Epithelial cell of umbilical artery (primary cell): ENCODE measurements at places on chromosomes 13 and 19. TPM values are rescaled to one million over a fixed set of nuclear protein-coding genes. Genes with fewer than 3 reads are reported as not detected.

DPF1 gene
- 1.2 and 1.6 TPM in 2 replicates for total RNA-seq

OLFM2 gene
- 0.46 and 5.2 TPM in 2 replicates for total RNA-seq

PTH2 gene
- not detected in 2 replicates for total RNA-seq

PSG11 gene
- not detected in 2 replicates for total RNA-seq

DOCK6 gene
- total RNA-seq = 39.8 and 71.5 TPM in 2 replicates

OSCAR gene
- not detected in 2 replicates for total RNA-seq

FSD1 gene
- 32.5 and 34.1 TPM in 2 replicates for total RNA-seq

CYP2A7 gene
- not detected in 2 replicates for total RNA-seq

PLK5 gene
- total RNA-seq = not detected in 2 replicates

CCL25 gene
- total RNA-seq = not detected in 2 replicates

DAND5 gene
- total RNA-seq = not detected in 2 replicates

CEBPA gene
- under 0.01 and 0.32 TPM in 2 replicates for total RNA-seq

FAM98C gene
- 7.8 and 11.4 TPM in 2 replicates for total RNA-seq

GRIK5 gene
- 2.3 and 4.3 TPM in 2 replicates for total RNA-seq

LAIR2 gene
- total RNA-seq = not detected in 2 replicates

MAMSTR gene
- total RNA-seq = 0.32 TPM in 1 of 2 replicates, not detected in the other

ZNF534 gene
- total RNA-seq = not detected in 2 replicates

TTC9B gene
- total RNA-seq = not detected in 2 replicates

FCAR gene
- total RNA-seq = not detected in 2 replicates

IGFL1 gene
- total RNA-seq = not detected in 2 replicates

RNASEH2A gene
- total RNA-seq = 35.4 and 36.8 TPM in 2 replicates

RFPL4A gene
- under 0.01 TPM in 1 of 2 replicates, not detected in the other for total RNA-seq

COL4A1 gene
- 855 and 1,888 TPM in 2 replicates for total RNA-seq

GAS6 gene
- 51.8 and 68.5 TPM in 2 replicates for total RNA-seq

CAMSAP3 gene
- under 0.01 TPM in 1 of 2 replicates, not detected in the other for total RNA-seq

CD22 gene
- total RNA-seq = 0.46 TPM in 1 of 2 replicates, not detected in the other

KLK3 gene
- total RNA-seq = not detected in 2 replicates

GGACT gene
- 5.8 and 5.9 TPM in 2 replicates for total RNA-seq

ERICH4 gene
- total RNA-seq = not detected in 2 replicates

BORCS8 gene
- 14.9 and 18.7 TPM in 2 replicates for total RNA-seq
